ENCODE measurements at places on chromosomes 4 and X. TPM values are rescaled to one million over a fixed set of nuclear protein-coding genes. Genes with fewer than 3 reads are reported as not detected.

- no peak for DNase-seq
Measured at GRCh38 chrX:78102091-78102490, 2.0 kb upstream of the PGK1 start.

- DNase-seq, result no peak
Measured at GRCh38 chr4:7634661-7635251, 200.0 kb upstream of the PSAPL1 start.

DNA sequence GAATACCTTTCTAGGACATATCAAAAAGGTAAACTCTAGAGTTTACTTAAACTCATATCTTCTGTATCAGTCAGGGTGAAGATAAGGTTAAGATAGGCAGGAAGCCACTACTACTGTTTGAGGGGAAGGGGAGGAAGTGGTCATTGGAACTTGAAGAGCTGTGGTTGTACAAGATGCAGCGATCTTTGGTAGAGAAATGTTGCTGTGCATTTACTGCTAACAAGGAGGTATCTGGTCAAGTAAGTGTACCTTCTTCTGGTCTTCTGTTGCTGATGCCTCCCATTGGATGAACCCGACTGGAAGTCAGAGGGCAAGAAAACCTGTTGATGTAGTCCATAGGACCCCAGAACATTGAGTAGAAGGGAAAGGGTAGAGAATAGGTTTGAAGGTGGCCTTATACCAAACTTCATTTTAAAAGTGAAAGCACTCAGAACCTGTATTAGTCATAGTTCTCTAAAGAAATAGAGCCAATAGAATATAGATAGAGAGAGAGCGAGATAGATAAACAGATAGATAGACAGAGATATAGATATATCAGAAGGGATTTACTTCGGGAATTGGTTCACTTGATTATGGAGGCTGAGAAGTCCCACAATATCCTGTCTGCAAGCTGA is 47.9 kb upstream of the TSPAN5 start:
- no peak for DNase-seq

GRCh38 chr4:127131527-127131926 is 501.2 kb upstream of the INTU start:
- no peak for DNase-seq

Gene SPARCL1
- total RNA-seq, result 259 TPM

DNA sequence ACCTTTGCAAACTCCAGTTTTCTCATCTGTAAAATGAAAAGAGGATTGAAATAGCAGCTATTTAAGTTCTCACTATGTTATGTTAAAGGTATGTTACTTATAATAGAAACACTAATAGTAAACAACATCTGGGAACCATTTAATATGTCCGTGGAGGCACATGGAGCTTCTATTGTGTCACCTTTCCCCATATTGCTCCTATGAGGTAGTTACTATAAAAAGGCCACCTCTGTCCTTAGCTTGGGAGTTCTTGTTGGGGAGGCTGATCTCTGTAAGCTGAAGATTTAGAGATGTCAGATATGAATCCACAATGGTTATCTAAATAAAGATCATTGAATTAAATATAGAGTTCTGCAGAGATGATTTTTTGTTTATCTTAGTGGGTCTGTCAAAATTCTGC is 125.2 kb downstream of the FHIP1A start:
- no peak for DNase-seq

Gene RAB40AL
- 0.42 TPM for total RNA-seq

DNA sequence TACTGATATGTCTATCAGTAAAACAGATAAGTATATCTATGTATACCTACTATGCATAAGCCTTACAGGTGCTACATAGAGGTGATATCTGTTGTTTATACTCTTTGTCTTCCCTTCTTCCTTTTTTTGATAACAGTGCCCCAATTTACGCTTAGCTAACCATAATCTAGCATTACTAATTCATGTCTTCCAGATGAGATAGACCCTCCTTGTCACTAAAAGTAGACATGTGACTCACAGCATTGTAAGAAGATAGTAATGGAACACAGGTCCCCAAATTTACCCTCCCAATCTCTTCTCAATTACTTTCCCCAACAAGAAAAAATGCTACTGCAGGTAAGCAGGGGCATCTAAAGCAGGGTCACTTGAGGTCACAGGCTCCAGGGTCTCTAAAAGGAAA is 7.9 kb upstream of the NFKB1 start:
- DNase-seq, result no peak

DNA sequence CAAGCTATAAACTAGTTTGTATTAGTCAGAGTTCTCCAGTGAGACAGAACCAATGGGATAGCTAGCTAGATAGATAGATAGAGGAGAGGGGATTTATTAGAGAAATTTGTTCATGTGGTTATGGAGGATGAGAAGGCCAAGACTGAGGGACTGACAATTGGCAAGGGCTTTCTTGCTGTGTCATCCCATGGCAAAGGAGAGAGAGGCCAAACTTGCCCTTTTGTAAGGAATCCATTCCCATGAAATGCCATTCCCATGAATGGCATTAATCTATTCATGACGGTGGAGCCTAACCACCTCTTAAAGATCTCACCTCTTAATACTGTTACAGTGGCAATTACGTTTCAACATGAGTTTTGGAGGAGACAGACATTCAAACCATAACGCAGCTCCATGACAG is 58.1 kb downstream of the LINC00632 start:
- DNase-seq, result no peak

DNA sequence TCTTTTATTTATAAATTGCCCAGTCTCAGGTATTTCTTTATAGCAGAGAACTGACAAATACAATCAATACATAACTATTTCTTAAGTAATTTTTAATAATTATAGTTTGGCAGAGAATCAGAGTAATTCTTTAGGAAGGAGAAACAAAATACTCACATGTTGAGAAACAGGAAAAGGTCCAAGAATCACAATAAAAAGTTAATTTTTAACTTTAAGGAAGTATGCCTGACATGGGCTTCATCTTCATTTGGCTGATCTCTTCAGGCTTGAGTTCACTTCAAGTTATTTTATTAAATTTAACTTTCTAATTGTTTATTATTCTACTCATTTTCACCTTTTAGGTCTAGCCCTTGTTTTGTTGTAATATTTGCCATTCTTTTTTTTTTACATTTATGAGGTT is 36.1 kb upstream of the RNF150 start:
- no peak for DNase-seq

Gene FABP2
- not detected for total RNA-seq

DNA sequence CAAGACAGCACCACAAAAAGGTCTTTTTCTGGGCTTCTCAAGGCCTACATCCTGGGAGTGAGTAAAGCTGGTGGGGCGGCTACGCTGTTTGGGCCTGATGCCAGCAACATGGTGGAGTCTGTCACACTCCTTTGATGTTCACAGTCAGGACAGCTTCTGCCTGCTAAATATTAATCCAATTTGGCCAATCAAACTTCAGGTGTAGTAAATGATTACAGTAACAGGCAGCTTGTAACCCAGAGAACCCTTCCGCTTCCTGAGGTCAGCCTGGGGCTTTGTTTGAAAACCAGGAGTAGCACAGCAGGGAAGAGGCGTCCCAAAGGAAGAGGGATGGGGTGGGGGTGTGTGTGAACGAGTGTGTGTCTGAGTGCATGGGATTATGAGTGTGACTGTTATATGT is 220.4 kb downstream of the MAML3 start:
- DNase-seq, result no peak

GRCh38 chr4:184810720-184811119 is 15.0 kb downstream of the ACSL1 start:
- DNase-seq, result no peak

DNA sequence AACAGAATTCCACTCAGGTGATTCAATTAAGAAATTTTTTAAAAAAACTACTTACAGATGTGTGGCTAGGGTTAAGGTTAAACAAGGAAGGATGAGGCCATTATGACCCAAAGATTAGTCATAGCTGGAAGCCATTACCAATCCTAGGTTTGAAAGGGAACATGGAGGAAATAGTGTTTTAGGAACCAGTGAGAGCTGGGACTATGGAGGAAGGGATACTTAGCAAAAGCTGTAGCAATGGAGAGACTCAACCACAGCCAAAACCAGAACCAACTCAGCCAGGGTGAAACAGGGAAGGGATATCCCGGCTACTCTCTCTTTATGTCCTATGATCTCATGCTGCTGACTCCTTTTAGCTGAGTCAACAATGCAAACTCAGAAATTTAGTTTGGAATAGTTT is 148.6 kb upstream of the CNKSR2 start:
- DNase-seq, result no peak

DNA sequence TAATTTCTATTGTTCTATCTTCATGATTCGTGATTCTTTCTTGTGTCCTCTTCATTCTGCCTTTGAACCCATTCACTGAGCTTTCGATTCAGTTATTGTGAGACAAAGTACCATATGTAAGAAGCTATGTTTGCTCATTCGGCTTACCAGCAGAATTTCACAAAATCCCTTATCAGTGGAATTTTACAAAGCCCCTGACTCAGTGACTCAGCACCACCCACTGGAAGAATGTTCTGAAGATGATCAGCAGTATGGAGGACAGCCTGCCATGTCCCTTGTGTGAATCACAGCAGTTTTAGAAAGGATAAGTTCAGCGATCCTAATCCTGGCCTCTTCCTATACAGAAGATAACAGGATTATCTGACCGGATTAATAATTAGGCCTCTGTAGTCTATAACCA is 5.8 kb upstream of the UXT start:
- DNase-seq, result no peak

DNA sequence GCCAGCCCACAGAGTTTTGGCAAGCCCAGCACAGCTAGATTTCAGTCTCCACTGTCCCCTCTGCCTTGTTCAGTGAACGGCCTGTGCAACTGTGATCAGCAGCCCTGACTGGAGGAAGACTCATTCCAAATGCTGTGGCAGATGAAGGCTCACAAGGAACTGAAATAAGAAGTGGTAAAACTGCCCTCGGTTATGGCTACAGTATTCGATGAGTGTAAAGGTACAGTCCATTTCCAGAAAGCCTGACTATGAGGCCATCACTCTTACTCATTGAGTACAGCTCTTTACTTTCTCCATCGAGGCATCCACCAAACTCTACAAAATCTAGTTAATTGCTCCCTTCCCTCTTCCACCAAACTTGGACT is 69.1 kb downstream of the RHOH start:
- no peak for DNase-seq

Data from lower leg skin (tissue), 4 donors.